ENCODE measurements at places on chromosomes 1 and 21.

DNA sequence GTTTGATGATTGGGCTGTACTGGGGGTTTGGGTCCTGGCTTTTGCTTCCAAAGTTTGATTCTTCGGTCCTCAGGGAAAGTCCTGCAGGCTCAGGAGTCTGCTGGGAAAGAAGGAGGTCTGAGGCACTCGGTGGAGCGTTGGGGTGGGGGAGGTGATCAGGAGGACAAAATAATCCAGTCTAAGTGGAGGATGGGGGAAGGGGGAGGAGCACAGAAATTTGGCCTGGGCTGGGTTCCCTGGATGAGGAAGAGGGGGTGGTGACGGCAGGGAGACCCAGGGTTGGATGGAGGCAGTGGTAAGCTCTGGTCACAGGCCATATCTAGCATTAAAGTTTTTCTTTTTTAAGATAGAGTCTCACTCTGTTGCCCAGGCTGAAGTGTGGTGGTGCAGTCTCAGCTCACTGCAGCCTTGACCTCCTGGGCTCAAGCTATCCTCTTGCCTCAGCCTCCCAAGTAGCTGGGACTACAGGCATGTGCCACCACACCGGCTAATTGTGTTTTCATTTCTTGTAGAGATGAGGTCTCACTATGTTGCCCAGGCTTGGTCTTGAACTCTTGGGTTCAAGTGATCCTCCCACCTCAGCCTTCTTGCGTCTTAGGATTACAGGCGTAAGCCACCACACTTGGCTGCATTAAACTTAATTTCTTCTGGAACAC, 6.8 kb downstream of the SH2D2A start:
- DNase-seq, result no peak

GRCh38 chr21:28568692-28569091, 424.0 kb downstream of the LTN1 start:
- no peak for DNase-seq

DNA sequence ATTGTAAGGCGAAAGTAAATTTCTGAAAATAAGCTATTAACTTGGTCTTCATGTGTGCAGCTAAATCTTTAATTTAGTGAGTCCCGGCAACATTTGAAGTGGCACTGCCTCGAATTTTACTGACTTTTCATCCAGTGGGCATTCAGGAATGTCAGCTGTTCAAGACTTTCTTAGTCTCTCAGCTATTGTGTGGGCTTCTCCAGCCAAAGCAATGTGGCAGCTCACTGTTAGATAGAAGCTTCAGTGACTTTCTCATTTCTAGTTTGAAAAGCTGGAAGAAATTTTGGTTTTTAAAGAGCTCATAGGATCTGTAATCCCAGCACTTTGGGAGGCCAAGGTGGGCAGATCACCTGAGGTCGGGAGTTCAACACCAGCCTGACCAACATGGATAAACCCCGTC, 44.3 kb upstream of the FAM89A start:
- DNase-seq, result no peak

DNA sequence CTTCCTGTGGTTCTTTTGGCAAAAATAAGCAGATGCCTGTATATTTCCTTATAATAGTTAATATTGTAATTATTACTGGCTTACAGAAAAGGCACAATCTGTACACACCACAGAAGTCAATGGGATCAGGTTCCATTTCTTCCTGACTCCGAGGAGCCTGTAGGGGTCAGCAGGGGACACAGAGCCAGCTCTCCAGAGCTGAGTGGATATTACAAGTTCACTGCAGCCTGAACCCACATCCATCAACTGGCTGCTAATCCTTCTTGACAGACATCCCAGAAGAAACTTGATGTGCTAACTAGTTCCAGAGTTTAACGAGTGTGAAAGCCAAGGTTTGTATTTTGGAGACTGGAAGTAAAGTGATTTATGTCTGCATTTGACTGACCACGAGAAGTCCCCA, 203.8 kb downstream of the LMX1A start:
- DNase-seq, result no peak

GRCh38 chr1:180397175-180397574, 105.2 kb downstream of the ACBD6 start:
- no peak for DNase-seq

Data from stimulated activated CD4-positive, alpha-beta T cell treated with anti-CD3 and anti-CD28 coated beads, Interleukin-1b, Interleukin-23, amount 100 ng/mL, for 1 hour (primary cell).